ENCODE measurements at places on chromosomes 4 and X.

DNA sequence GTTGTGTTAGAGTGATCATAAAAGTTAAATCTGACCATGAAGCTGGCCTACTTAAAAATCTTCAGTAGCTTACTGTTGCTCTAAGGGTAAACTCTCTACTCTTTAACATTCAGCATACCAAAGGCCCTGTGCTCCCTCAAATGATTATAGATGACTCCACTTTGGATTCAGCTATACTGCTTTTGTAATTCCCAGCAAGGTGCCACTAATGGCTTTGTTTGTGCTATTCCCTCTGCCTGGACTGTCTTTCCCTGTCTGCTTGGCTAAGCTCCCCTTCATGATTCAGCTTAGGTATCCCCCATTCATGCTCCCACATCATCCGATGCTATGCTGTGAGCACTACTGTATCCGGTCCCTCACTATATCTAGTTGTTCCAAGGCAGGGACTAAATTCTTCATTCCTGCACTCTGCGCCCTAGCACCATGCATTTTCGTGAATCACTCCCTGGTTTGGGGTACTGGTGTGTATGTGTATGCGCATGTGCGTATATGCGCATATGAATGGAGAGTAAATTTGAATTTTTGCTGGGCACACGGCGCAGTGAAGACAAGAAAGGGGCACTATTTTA lies 453 bp upstream of the PBDC1 start:
- DNase-seq = no peak

GRCh38 chrX:115372152-115372551 lies 82.6 kb downstream of the LUZP4 start:
- peak; percentile 22 for DNase-seq

GRCh38 chr4:38202242-38202641 lies 242.0 kb downstream of the PTTG2 start:
- DNase-seq = no peak

GRCh38 chr4:79682801-79683530 lies 274.9 kb upstream of the GK2 start:
- no peak for DNase-seq

- DNase-seq = no peak
Observed at GRCh38 chr4:149746276-149746675, 69.4 kb downstream of the IQCM start.

DNA sequence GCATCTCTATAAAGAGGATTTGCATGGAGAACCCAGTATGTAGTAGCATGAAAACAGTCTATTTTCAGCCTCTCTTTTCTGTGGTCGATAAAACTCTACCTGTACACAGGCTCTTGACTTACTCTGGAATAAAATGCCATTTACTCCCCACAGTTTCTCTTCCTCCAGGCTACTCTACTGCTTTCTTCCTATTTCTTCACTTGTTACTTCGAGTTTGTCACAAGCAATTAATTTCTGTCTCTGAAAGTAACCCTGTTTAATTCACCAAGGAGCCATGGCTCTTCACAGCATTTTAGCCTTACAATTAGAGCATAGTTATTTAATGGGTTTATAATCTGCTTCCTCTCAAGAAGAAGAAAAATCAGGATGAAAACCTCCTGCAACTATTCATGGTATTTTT lies 472.9 kb upstream of the PRKX start:
- no peak for DNase-seq

- DNase-seq = no peak
Observed at GRCh38 chrX:38347136-38347535, 5.3 kb upstream of the OTC start.

GRCh38 chr4:94127707-94128328 lies 79.8 kb upstream of the SMARCAD1 start:
- peak; percentile 50 for DNase-seq

- no peak for DNase-seq
Observed at GRCh38 chrX:153941336-153942252, 2.8 kb downstream of the RENBP start.

GRCh38 chr4:174611792-174612191 lies 89.5 kb upstream of the HPGD start:
- no peak for DNase-seq

DNA sequence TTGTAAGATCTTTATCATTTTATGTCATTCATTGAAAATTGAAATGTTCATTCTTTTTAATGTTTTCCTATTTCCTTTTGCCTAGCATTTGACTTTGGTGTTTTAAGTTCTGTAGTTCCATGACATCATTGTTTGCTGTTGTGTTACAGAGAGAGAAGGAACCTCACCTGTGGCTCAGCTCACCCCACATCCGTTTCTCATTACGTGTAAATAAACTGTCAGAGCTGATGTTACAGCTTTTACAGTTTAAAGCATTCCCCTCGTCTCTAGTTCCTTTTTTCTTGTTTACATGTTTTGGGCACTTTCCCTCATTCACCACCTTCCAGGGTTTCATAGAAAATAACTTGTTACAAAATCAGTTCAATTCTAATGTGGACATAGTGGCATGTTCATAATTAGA lies 137.2 kb downstream of the FNIP2 start:
- no peak for DNase-seq
